Right lung (tissue), 10 donors: ENCODE measurements at places on chromosomes 5 and 9. TPM values are rescaled to one million over a fixed set of nuclear protein-coding genes. Genes with fewer than 3 reads are reported as not detected.

Gene FCHO2
- polyA plus RNA-seq, result 29.4 TPM

DNA sequence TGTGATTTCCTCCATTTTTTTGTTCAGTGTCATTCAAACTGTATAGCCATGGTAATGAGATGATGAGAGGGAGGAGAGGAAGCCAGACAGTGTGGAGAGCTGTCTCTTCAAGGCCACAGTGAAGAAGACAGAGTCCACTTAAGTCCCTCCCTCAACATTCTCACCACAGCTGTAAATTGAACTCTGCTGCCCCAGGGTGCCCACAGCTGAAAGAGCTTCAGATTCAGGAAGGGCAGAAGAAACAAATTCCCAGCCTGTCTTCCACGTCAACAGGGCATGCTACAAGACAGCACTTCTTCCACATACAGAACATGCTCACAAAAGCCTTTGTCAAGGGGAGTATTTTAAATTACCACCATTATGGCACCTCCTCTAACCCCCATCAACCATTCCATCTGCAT lies 100.4 kb downstream of the KLHL3 start:
- DNase-seq, result no peak

DNA sequence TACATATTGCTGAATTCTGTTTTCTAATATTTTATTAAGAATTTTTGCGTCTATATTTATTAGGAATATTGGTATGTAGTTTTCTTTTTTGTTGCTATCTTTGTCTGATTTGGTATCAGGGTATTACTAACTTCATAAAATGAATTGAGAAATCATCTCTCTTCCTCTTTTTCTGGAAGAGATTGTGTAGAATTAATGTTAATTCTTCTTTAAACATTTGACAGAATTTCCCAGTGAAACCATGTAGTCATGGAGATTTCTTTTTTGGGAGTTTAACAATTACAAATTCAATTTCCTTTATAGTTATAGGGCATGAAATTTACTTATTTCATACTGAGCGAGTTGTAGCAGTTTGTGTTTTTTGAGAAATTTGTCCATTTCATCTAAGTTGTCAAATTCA lies 3.3 kb upstream of the FAM170A start:
- DNase-seq, result no peak

Gene NUTM2F
- not detected for polyA plus RNA-seq

DNA sequence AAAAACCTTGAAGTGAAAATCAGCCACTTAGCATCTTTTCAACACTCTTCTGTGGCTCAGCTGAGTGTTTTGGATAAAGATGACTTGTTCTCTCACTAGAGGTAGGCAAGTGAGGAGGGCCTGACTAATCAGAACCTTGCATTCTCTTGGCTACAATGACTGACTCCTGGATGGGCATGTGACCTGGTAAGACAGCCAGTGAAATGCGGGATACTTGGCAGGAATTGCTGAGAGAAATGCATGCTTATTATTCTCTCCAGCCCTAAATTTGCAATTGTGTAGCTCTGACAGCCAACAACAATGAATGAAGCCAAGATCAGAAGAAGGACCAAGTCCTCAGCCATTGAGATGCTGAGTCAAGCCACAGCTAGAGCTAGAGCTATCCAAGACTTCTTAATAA lies 490.5 kb upstream of the ZNF608 start:
- no peak for DNase-seq
